ENCODE measurements at places on chromosomes 6 and 20.

GRCh38 chr6:152188011-152188410 is 380.5 kb downstream of the ESR1 start:
- no peak for DNase-seq

DNA sequence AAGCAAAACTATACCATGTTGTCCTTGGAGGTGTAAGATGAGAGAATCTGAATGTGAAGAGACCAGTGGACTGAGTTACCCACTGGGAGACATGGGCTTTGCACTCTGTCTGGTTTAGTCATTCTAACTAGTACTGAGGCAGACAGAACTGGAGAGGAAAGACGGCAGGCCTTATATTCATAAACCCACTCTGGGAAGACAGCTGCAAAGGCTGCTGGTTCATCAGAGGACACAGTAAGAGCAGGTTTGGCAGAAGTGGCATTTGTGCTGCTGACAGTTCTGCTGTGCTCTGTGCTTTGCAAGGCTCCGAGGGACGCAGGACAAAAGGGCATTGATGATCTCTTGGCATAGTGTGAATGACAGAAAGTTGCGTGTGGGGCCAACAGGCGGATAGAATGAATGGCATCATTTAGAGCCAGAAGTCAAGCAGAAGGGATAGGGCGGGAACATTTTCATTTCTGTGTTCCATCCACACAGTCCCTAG is 142.3 kb upstream of the TENT5A start:
- peak; percentile 65 for DNase-seq

DNA sequence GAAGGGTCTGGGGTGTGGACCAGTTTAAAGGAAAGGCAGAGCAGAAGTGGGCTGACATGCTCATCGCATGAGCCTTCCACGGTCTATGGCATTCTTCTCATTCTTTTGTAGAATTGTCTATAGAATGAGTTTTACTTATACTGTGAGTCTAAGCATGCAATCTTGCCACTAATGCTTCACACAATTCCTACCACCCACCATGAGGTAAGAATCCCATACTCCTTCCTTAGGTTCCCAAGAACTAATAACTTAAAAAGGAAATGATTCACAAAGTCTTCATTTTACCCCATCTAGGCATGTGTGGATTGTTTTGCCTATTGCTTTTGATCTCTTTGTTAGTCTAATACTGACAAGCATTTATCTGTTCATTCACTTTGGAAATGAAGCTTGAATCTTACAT is 195.2 kb downstream of the LY86 start:
- no peak for DNase-seq

DNA sequence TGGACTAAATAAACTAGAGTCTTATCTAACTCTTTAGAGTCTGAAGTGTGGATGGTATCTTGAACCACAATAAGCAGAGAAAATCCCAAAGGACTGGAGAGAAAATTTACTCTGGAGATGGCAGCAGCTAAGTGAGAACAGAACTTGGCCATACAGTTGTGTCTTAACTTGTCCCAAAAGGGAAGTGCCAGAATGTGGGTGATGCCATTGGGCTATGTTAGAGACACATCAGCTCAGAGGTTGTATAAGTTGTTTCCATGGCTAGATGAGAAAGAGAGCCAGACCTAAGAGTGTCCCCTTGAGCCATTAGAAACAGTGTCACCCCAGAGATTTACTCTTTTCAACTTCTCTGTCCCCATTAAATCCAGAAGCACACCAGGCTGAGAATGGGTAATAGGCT is 36.2 kb downstream of the FOXO3 start:
- DNase-seq, result no peak

GRCh38 chr6:47535316-47536225 is 58.0 kb downstream of the CD2AP start:
- DNase-seq, result no peak

- DNase-seq, result no peak
Observed at GRCh38 chr6:157841211-157841840, 18.3 kb downstream of the SNX9 start.

- no peak for DNase-seq
Observed at GRCh38 chr6:125953502-125953875, 3.1 kb upstream of the HINT3 start.

DNA sequence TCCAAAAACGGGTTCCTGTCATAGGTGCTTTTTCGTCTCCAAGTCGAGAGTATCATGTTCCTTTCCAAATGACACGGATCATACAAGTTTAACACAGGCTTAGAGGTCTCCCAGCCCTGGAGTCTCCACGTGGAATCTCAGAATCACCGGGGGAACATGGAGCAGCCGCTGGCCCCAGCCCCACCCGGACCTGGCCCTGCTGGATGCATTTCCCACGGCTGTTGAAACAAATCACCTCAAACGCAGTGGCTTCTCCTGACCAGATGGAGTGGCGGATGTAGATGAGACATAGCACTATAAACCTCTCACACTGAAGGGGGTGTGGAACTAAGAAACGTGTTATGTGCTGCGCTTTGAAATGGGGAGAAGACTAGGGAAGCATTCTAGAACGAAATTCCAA is 70.0 kb upstream of the FRMD1 start:
- no peak for DNase-seq

GRCh38 chr6:33689879-33690278 is 21.6 kb downstream of the UQCC2 start:
- DNase-seq, result no peak

DNA sequence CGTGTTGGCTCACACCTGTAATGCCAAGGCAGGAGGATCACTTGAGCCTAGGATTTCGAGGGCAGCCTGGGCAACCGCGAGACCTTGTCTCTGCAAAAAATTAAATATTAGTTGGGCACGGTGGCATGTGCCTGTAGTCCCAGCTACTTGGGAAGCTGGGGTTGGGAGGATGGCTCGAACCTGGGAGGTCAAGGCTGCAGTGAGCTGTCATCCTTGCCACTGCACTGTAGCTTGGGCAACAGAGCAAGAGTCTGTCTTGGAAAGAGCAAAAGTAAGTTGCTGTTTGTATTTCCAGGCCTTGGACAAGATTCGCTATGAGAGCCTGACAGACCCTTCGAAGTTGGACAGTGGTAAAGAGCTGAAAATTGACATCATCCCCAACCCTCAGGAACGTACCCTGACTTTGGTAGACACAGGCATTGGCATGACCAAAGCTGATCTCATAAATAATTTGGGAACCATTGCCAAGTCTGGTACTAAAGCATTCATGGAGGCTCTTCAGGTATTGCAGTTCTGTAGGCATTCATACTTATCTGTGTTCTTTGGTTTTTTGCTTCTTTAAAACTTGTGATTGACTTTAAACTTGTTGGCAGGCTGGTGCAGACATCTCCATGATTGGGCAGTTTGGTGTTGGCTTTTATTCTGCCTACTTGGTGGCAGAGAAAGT is 2.3 kb downstream of the HSP90AB1 start:
- DNase-seq, result no peak

GRCh38 chr6:110614106-110614505 is 137.7 kb upstream of the SLC22A16 start:
- DNase-seq, result no peak

DNA sequence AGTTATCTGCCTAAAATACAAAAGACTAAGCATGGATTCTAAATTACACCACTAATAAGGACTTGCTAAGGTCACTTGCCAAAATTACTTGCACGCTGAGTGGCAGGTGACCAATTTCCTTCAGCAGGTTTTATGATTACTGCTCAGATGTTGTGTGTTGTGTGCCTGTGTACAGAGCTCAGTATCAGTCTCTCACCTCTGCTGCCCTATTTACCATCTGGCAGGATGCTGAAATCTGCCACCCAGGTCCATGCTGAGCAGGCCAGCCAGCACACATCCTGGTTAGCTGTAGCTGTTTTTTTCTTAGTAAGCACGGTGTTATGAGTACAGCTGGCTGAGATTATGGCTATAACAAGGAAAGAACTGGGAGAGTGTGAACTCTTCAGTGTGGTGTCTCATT is 34.0 kb downstream of the ELOVL4 start:
- DNase-seq, result no peak

- DNase-seq, result no peak
Observed at GRCh38 chr6:33628401-33628964, 7.4 kb downstream of the ITPR3 start.

DNA sequence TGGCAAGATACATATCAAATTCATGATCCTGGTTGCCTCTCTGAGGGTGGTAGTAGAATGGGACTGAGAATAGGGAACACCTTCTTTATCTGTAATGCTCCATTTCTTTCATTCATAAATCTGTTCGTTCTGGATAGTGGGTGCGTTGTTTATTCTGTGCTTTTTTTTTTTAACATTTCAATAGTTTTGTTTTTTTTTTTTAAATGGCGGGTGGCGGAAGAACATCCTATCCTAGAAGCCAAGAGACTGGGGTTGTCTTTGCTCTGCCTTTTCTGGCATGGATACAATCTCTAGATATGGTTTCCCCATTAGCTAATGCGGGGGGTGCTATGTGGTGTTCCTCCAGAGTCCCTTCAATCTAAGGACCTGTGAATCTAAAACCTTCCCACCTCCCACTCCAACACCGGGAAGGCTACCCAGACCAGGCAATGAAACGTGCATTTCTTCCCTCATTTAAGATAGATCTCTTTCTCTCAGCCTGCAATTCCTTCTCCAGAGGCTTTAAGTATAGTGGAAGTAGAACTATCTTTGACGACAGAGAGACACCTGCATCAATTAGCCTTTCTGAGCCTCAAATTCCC is 883 bp upstream of the CCDC28A start:
- no peak for DNase-seq

DNA sequence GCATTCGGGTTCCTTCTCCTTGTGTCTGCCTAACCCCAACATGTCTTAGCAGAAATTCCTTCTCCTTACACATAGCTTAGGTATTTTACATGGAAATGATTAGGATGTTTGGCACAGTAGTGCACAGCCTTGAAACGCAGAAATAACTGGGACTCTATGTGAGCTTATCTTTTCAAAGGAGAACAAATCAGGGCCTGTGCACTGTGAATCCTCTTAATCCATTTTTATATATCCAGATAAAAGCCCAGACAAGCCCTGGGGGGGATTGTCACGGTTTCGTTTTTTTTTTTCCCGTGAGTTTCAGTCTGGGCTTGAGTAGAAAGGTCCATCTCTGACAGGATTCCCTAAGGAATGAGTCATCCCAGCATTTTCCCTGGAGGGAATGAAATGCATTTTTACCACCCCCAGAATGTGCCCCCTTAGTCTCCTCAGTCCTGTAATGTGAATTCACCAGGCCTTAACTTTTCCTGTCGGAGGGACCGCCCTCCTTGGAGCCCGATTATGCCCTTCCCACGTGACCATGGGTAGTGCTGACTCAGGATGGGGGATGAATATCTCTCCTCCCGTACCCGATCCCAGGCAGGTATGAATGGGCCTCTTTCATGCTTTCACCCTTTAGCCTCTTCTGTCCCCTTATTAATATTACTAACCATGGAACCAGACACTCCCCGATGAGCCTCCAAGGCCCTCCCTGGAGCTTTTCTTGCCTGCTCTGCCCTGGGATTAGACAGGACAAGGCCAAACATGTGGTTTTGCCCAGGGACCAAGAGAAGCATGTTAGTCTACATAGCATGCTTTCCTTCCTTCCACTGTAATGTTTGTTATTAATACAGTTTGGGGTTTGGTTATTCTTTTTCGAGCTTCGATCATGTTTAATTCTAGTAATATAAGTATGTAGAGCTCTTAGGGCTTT is 23.9 kb upstream of the NAA20 start:
- DNase-seq, result peak; percentile 26

DNA sequence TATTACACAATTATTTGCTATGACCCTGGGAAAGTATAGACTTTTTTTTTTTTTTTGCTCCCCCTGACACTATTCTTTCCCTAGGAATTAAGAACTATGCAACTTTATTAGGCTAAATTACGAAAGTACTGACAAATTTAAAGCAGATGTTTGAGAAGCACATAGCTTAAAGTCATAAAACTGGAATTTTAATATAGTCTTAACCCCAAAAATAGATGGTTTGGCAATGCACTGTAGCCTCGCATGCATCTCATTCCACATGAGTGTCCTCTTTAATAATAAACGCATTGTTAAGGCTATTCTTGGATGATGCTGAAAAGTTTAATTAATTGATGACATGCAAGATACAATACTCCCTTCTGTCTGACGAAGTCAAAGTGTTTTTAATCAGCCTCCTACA is 49.3 kb downstream of the TBC1D7 start:
- DNase-seq, result no peak

- no peak for DNase-seq
Observed at GRCh38 chr20:53980031-53980465, 90.3 kb downstream of the BCAS1 start.
